ENCODE measurements at places on chromosomes 12 and 14. TPM values are rescaled to one million over a fixed set of nuclear protein-coding genes. Genes with fewer than 3 reads are reported as not detected.

SYCP3 gene
- not detected for polyA plus RNA-seq

KRT86 gene
- polyA plus RNA-seq = 0.01 TPM

OAS3 gene
- polyA plus RNA-seq = 1.7 TPM

RPS26 gene
- 1,360 TPM for polyA plus RNA-seq

DENND5B gene
- polyA plus RNA-seq = 4.8 TPM

PSMA6 gene
- 653 TPM for polyA plus RNA-seq

PMCH gene
- not detected for polyA plus RNA-seq

DAZAP2 gene
- 149 TPM for polyA plus RNA-seq

ABCC9 gene
- 4.5 TPM for polyA plus RNA-seq

SLC22A17 gene
- 1.4 TPM for polyA plus RNA-seq

RASAL1 gene
- not detected for polyA plus RNA-seq

ADGRD1 gene
- polyA plus RNA-seq = 3.3 TPM

RAPGEF3 gene
- 29.9 TPM for polyA plus RNA-seq

HVCN1 gene
- 1.4 TPM for polyA plus RNA-seq

RNF212B gene
- not detected for polyA plus RNA-seq

GPR132 gene
- 0.14 TPM for polyA plus RNA-seq

MSRB3 gene
- 43.6 TPM for polyA plus RNA-seq

ACVRL1 gene
- 10.8 TPM for polyA plus RNA-seq

NKX2-1 gene
- not detected for polyA plus RNA-seq

RFX4 gene
- polyA plus RNA-seq = not detected

TSHR gene
- 0.12 TPM for polyA plus RNA-seq

DTD2 gene
- polyA plus RNA-seq = 6.6 TPM

AGAP2 gene
- 2.9 TPM for polyA plus RNA-seq

RNASE7 gene
- not detected for polyA plus RNA-seq

OR4K17 gene
- not detected for polyA plus RNA-seq

POTEM gene
- not detected for polyA plus RNA-seq

KIF5A gene
- polyA plus RNA-seq = 0.04 TPM

SPRYD4 gene
- 1.7 TPM for polyA plus RNA-seq

GDF3 gene
- 0.04 TPM for polyA plus RNA-seq

GAS2L3 gene
- polyA plus RNA-seq = 0.45 TPM

SLC6A15 gene
- polyA plus RNA-seq = 0.03 TPM

PRB2 gene
- not detected for polyA plus RNA-seq

LBHD2 gene
- not detected for polyA plus RNA-seq

CLEC1A gene
- polyA plus RNA-seq = 2.4 TPM

Data from psoas muscle (tissue), 8 donors.